ENCODE measurements at places on chromosomes 12 and 14.
A peak's percentile ranks its signal among the peaks of the same experiment; 100 is the strongest.

GRCh38 chr14:103027451-103027850 is 29.9 kb downstream of the CDC42BPB start:
- no peak for DNase-seq

DNA sequence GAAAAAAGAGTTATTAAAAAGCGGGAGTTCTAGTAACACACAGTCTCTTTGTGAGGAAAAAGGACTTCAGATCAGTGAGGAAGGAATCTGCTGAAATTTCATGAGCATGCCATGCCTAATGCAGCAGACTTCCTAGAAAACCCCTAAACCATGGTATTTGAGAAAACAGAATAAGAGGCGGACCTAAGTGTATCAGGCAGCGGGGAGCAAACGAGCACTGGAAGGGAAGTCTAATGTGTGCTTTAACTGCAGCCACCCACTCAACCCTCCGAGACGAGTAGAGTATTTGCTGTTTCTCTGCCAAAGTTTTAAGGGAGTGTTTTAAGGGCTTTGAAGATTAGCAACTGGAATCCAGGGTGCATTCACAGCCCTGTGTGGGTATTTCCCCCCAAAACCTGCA is 36.5 kb downstream of the ACADS start:
- no peak for DNase-seq

GRCh38 chr12:24822121-24822899 is 126.6 kb downstream of the BCAT1 start:
- DNase-seq = no peak

DNA sequence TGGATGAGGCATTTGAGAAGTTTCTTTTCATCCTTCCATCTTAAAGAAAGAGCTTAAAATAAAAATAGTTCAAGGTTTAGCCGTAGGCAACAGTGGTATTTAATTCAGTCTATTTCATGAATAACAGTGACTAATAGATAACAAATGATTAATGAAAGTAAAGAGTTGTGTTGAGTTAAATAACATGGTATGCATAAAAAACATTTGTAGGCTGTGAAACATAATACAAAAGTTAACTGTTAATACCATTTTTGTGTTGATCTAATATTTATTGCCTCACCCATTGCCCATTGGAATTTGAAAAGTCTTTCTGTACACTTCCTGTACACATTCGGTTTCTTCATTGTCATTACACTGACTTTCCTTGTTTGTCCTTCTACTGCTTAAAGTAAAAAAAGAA is 108.6 kb upstream of the PDE3A start:
- DNase-seq = no peak

- DNase-seq = no peak
Observed at GRCh38 chr14:91841065-91841464, 26.3 kb downstream of the TC2N start.

- peak; percentile 48 for DNase-seq
Observed at GRCh38 chr12:51351913-51352532, 5.5 kb upstream of the CELA1 start.

GRCh38 chr12:29572464-29572863 is 75.0 kb upstream of the OVCH1 start:
- no peak for DNase-seq

DNA sequence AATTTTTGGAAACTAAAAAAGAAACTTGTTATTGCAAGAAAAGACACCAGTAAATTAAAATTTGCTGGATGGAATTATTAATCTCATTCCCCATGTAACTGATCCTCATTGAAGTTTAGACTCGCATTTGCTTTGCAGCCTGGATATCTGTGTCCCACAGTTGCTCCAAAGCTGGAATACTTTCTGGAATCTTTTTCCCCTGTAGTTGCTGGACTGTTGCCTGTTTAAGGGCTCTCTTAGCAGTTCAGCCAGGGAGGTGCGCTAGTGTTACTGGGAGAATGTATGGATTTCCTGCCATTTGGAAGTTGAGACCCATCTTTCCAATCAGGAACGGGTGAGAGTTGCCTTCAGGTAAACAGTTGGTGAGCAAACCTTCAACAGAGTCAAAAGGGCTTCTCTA is 20.3 kb downstream of the BCL2L14 start:
- DNase-seq = no peak

DNA sequence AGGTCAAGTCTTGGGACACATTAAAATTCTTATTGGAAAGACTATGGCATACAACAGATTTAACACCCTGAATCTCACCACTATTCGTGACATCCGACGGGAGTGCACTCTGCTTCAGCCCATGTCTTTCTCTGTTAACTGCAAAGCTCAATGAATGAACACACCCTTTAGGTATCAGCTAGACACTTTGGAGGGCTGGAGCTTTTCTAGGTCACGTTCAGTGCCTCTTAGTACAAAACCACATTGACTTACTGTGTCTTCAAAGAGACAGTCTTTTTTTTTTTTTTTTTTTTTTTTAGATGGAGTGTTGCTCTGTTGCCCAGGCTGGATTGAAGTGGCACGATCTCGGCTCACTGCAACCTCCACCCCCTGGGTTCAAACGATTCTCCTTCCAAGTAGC is 80.6 kb downstream of the GLT1D1 start:
- no peak for DNase-seq

GRCh38 chr12:131817241-131817640 is 11.0 kb upstream of the MMP17 start:
- no peak for DNase-seq

DNA sequence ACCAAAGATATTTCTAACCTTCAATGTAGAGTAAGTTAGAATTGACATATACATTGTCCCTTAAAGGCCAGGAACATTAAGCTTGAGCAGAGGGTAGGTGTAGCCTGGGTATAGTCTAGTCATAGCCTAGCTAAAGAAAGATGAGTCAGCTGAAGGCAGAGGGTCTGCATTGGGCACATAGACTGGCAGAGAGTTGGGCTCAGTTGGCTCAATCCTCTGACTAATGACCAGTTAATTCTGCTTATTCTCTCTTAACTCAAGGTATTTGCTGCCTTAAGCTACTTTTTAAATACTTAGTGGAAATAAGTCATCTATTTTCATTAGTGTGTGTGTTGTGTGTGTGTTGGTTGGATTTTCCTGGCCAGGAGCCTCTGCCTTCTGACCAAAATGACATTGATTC is 467.1 kb downstream of the RAD51B start:
- no peak for DNase-seq

DNA sequence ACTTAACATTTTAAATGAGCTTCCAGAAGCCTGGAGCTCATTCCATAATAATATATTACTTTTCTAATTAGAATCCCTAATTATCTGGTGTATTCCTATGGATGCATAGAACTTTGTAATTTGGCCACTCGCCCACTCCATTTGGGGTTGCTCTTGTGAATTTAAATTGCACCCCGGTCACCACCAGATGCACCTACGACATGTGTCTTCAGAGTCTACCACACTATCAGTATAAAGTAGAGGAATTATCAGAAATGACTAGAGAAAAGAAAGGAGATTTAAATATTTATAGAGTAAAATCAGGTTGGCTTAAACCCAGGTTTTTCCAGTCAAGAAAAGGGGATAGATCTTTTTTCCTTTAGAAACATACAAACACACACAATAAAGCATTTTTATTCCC is 145.8 kb upstream of the DCN start:
- DNase-seq = no peak

- DNase-seq = peak; percentile 43
Observed at GRCh38 chr12:67068761-67069450, 200.3 kb upstream of the CAND1 start.

DNA sequence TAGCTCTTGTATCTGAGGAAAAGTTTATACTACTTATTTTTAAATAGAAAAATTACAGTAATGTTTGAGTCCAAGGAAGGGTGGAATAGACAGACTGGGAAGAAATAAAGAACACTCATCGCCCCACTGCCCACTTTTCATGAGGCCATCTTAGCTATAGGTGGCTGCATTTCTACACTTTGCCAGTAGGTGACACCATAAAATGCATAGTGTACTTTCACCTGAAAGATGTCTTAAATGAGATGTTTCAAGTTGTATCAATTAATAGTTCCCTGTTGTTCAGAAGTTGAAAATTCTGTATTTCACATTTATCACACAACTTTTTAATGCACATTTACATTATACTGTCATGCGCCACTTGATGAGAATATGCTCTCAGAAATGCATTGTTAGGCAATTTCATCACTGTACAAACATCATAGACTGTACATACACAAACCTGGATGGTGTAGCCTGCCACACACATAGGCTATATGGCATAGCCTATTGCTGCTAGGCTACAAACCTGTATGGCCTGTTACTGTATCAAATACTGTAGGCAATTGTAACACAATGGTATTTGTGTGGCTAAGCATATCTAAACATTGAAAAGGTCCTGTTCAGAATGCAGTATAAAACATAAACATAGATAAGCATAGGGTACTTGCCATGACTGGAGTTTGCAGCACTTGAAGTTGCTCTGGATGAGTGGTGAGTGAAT is 27.6 kb downstream of the PMCH start:
- peak; percentile 17 for DNase-seq

- no peak for DNase-seq
Observed at GRCh38 chr12:42935090-42935489, 345.5 kb upstream of the PRICKLE1 start.

DNA sequence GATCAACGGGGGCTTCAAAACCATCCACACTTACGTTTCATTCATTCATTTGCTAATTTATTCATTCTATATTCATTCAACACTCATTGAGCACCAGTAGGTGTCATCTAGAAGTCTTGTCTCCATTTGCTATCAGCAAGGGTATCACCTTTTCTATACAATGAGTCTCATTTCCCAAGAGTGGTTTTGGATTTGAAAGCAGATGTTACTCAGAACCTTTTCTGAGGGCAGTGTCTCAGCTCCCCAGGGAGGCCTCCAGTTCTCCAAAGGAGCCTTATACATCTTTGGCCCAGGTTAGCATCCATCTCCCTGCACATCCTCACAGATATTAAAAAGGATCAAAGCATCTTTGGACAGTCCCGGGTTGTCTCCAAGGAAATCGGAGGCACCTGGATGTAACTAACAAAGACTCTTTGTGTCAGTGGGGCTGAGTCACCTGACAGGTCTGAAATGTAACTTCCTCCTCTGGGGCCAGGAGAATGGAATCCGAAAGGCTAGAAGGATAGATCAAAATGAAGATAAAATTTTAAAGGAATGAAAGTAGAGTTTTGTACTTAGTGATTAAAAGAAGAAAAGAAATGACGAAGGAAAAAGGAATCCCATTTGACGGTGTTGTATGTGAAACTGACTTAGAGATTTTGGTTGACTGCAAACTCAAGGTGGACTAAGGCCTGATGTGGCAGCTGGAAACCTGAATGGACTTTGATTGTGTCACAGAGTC is 103.0 kb downstream of the VCPKMT start:
- DNase-seq = no peak

DNA sequence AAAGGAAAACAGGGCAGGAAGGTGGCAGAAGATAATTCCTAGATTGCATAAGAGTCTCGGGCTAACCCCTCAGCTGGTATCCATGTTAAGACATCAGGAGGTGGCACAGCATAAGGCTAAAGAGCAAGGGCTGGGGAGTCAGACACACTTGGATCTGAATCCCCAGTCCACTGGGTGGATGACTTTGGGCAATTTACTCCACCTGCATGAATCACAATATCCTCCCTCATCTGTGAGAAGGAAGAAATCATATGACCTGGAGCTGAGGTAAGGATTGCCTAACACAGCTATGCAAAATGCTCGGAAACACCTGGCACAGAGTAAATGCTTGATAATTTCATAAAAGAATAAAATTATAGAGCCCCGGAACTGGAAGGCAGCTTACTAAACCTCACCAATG is 217.9 kb downstream of the PIK3C2G start:
- no peak for DNase-seq

- DNase-seq = no peak
Observed at GRCh38 chr14:29489911-29490425, 437.7 kb downstream of the PRKD1 start.

GRCh38 chr14:38737686-38738407 is 365.2 kb downstream of the SEC23A start:
- no peak for DNase-seq

GRCh38 chr14:79510659-79511058 is 700.6 kb downstream of the DIO2 start:
- DNase-seq = no peak

- peak; percentile 23 for DNase-seq
Observed at GRCh38 chr14:20195911-20196310, 5.2 kb downstream of the OR11G2 start.

DNA sequence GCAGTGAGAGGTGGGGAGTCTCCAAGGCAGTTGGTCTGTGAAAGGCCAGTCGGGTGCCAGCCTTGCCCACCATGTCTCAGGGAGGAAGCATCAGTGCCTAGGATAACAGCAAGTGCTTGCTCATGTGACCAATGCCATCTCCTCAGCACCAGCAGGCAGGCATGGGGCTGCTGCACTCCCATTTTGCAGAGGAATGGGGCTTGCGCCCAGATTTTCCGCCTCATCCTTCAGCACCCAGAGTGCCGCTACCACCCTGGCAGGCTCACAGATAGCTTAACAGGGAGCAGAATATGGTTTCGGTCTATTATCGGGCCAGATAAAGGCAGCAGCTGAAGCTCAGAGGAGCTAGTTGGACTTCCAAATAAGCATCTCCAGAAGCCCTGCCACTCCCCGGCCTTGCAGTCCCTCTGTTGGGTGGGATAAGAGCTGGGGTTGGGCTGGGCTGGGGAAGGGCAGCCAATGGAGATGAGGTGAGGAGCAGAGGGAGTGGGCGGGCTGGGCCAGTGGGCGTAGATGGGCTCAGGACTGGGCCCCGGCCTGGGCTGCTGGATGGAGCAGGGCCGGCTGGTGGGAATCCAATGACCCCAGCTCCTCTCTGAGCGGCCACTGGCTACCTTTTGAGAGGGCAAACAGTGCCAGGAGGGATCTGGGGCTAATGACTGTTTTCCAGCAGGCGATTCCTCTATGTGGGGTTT is 8.4 kb upstream of the KRT80 start:
- no peak for DNase-seq

DNA sequence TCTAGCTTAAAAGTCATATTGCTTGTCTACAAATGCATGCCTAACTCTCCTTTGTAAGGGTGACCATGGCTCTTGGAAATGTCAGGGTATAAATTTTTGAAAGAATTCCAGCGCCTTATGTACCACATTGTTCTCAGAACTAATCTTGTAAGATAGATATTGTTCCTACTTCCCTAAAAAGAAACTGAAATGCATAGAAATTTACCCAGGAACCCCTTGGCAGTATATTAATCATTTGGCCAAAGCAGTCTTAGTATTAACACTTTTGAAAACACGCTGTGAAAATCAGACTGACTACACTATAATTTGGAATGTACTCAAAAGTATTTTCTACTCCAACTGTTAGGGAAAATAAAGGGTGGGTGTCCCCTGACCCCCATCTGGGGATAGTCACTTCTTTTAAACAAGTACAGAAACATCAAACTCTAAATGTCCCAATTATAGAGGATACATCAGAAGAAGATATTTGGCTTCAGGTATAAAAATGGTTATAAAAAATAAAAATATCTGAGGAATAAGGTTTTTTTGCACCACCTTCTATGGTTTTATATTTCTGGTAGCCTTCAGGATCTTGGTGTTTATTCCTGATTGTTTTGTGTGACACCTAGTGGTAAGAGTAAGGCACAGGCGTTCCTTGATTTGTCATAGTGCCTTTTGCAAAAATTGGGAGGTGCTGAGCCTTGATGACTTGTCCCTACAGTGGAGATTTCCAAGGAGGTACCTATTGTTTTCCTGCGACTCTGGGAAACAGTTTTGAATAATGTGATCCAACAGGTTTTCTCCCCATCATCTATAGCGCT is 2.2 kb upstream of the NFKBIA start:
- DNase-seq = peak; percentile 84

GRCh38 chr14:90319173-90319572 is 12.6 kb downstream of the NRDE2 start:
- DNase-seq = no peak
